ENCODE measurements at places on chromosomes 6 and 20.

DNA sequence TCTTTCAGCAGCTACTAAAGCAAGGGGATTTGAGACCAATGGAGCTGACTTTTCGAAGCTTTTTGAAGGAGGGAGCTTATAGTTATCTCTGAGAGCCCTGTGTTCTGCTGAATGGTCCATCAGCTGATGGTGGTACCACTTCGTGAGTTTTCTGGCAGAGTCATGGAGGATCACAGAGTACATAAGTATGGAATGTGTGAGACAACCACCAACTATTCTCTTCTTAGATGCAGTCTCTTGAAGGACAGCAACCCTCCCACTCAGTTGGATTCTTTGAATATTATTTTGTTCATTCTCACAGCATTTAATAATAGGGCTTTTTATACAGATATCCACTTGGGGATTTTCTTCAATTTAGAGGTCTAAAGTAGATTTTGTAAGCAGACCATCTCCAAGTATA, 75.3 kb downstream of the ELOVL2 start:
- no peak for DNase-seq

DNA sequence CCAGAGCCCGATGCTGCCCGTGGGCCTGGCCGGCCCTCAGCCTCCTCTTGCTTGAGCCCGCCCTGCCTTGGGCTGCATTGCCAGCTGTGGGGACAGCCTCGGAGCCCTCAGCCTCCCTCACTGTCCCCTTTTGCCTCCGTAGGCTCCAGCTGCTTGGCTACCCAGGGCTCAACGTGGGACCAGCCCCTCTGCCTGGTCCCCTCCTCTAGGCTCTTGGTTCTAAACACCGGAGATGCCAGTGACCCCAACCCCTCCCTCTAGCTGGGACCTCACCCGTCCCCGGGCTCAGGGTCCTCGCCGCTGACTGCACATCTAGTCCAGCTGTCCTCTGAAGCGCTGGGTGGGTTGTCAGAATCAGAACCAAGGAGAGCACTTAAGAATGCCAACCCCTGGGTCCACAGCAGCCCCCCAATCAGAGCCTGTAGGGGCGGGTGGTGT, 345.2 kb downstream of the ZFAND3 start:
- no peak for DNase-seq

- DNase-seq: no peak
Observed at GRCh38 chr20:37131486-37131885, 35.7 kb upstream of the RBL1 start.

GRCh38 chr6:146484411-146484810, 59.2 kb upstream of the RAB32 start:
- no peak for DNase-seq

- no peak for DNase-seq
Observed at GRCh38 chr6:26534681-26535465, 3.3 kb upstream of the HMGN4 start.

GRCh38 chr6:89073014-89073620, 7.4 kb upstream of the PNRC1 start:
- DNase-seq: no peak

DNA sequence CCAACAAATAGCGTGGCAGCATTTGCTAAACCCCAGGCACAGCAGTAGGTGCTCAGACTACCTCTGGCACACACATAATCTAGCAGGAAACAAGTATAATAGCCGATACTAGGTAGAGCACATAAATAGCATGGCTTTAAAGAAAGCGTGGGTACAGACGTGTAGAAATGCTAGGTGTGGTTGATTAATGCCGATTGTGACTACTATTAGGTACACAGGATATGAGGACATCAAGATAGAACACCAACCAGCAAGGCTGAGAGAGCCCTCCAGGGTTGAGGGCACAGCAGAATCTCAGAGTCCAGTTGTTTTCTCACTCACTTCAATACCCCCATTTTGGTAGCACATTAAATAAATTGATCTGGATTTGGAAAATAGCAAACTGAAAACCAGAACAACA, 100.5 kb downstream of the PKHD1 start:
- DNase-seq: no peak
